Left kidney (tissue), 8 donors: ENCODE measurements at places on chromosomes 2 and 18. TPM values are rescaled to one million over a fixed set of nuclear protein-coding genes. Genes with fewer than 3 reads are reported as not detected.

The GPR45 gene
- polyA plus RNA-seq, result not detected

- DNase-seq, result no peak
These were observed 6.3 kb downstream of the SDC1 start for GRCh38 chr2:20218331-20219320.

- no peak for DNase-seq
These were observed 201.1 kb downstream of the SP3 start for GRCh38 chr2:173764094-173764493.

- DNase-seq, result no peak
These were observed 3.4 kb upstream of the TEX51 start for GRCh38 chr2:126895336-126895735.

DNA sequence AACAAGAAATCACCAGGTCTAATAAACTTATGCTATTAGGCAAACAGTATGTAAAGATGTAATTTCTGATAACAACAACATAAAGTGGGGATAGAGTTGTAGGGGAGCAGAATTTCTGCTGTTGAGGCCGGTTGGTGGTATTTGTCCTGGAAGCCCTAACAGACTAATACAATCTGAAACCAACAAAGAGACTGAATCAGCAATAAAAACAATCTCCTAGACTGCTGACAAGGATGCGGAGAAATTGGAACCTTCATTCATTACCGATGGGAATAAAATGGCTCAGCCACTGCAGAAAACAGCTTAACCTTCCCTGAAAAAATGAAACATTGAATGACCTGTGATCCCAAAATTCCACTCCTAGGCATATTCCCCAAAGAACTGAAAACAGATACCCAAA lies 88.7 kb downstream of the GYPC start:
- no peak for DNase-seq

DNA sequence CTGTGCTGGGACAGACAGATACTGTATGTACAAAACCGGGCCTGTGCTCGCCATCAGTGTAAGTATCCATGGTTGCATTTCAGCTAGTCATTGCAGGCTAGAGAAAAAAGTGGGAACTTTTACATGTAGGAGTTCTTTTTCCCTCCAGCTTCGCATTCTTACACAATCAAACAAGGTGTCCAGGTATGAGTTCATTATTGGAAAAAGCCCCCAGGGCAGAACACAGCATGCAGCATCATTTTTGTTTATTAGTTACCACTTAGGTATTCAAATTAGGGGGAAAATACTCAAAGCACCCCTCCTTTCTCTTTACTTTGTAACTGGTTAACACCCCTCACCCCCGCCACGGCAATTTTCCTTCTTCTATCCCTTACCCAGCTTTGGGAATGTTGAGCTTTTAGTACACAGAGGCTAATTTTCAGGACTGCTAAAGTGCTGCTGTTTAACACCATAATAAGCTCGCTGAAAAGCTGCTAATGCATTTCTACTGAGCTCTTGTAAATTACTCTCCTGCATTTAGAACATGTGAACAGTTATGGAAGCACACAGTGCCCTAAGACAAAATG lies 13.6 kb downstream of the UPP2 start:
- DNase-seq, result no peak
